WTC11 (cell line): ENCODE measurements at places on chromosomes 11 and 22. TPM values are rescaled to one million over a fixed set of nuclear protein-coding genes. Genes with fewer than 3 reads are reported as not detected.
A peak's percentile ranks its signal among the peaks of the same experiment; 100 is the strongest.

GRCh38 chr11:64842366-64842759, 2.1 kb downstream of the CDC42BPG start:
- no peak for DNase-seq

Gene HBB
- 0.34 TPM in 1 of 3 replicates, not detected in the others for total RNA-seq

- DNase-seq, result no peak
Measured at GRCh38 chr11:31617246-31617645, 107.7 kb downstream of the ELP4 start.

Gene SMTNL1
- total RNA-seq, result 0.26 to 0.39 TPM (median 0.34 TPM) in 3 replicates

DNA sequence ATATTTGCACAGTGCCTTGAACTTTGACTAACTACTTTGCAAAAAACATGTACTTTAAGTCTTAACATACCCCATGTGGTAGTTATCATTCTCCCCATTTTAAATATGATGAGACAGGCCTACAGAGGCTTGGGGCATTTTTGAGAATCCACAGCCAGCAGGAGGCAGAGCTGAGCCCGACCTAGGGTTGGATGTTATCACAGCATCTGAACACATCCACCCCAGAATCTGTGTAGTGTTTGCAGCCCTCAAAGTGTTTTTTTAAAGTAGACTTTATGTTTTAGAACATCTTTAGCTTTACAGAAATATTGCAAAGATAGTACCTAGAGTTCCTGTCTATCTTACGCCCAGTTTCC, 17.6 kb downstream of the OTOG start:
- peak; percentile 53 for DNase-seq
